ENCODE measurements at places on chromosomes 11 and 22. TPM values are rescaled to one million over a fixed set of nuclear protein-coding genes. Genes with fewer than 3 reads are reported as not detected.

DNA sequence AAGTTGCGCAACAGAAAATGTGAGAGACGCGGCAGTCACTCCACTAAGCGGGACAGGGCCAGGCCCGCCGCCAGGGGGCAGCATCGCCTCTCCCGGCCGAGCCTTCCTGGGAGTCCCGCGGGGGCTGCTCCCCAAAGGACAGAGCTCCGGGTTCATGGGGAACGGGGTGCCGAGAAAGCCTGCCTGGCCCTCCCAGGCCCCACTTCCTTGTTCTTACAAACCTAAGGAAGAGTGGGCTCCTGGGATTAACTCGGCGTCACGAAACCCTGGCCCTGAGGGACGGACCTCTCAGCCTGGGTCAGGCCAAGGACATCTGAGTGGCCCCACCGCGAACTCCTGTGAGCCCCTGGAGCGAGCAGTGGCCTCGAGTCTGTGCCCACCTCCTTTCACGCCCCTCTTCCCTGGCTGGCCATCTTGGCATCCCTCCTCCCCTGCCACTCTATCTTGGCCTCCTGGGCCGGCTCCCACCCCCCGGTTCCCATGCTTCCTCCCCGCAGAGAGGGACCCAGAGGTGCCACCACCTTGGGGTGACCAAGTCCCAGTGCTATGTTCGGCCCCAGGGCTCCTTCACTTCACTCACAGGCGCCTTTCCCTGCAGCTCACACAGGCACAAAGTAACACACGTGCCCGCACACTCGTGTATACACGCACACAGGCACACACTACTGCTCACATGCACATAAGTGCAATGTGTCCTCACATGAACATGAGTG lies 99.9 kb upstream of the FGF3 start:
- peaks cover 12% of the 10 kb centered on the region for H3K27me3 ChIP-seq
- DNase-seq: peak; percentile 38
- no peaks in the 10 kb centered on the region for H3K4me1 ChIP-seq
- H3K4me3 ChIP-seq: no peak overlapping the region
- no peaks in the 10 kb centered on the region for H3K36me3 ChIP-seq

TRIM49D1 gene
- total RNA-seq: not detected

HMOX1 gene
- total RNA-seq: 2.0 TPM

DNA sequence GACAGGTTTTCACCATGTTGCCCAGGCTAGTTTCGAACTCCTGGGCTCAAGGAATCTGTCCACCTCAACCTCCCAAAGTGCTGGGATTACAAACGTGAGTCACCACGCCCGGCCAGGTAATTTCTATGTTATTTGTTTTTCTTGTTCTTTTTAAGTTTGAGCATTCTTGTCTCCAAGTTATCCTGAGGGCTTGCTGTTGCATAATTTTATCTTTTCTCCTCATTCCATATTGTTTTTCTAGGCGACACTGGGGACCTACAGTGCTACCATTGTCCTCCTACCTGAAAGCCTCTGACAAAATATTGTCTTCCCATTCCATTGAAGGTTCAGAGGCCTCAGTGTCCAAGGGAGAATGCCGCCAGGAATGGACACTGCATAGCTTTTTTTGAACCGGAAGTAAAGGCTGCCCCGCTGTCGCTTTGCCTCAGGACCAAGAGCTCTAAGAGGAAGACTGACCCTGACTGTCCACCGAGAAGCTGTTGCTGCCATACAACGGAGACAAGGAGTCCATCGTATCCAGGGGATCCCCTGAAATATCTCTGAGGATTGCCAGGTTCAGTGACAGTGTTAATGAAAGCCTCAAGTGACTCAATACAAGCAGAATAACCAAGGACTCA lies 9.7 kb downstream of the AP5B1 start:
- no peaks in the 10 kb centered on the region for H3K27me3 ChIP-seq
- H3K4me1 ChIP-seq: peaks cover 8% of the 10 kb centered on the region
- no peak overlapping the region for H3K4me3 ChIP-seq
- no peak for DNase-seq
- H3K27ac ChIP-seq: no peak overlapping the region

DNA sequence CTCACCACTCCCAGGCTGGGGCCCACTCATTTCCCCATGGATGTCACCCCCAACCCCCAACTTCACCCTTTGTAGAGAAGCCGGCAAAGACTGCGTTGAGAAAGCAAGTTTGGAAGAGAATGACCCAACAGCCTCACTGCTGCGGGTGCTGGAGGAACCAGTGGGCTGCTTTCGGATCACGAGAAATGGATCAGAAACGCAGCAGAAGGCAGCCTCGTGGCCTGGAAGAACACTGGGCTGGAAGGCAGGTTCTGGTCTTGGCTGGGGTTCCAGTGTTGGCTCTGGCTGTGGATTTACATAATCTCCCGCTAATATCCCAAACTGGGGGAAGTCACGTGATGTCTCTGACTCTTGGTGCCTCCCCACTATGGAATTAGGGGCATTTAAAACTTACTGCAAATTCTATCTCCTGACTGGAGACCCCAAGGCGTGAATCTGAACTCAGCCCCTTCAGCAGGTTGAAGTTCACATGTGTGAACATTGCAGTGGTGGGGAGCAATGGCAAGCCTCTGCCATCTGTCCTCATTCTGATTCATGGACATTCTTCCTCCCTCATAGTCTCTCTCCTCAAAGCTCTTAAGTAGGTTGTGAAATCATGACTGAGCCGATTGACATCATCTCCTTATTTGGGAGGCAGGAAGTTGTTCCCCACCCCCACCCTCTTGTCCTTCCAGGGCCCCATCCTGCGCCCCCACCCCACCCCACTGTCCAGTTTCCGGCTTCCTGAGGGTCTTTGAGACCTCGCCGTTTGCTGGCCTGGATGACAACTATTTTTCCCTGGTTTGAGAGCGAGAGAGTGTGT lies 37.0 kb upstream of the TIMP3 start:
- H3K36me3 ChIP-seq: no peaks in the 10 kb centered on the region
- peaks cover 6% of the 10 kb centered on the region for H3K27me3 ChIP-seq
- H3K4me1 ChIP-seq: no peaks in the 10 kb centered on the region
- DNase-seq: no peak

- H3K27ac ChIP-seq: no peak overlapping the region
- H3K27me3 ChIP-seq: no peaks in the 10 kb centered on the region
- DNase-seq: no peak
- peaks cover 5% of the 10 kb centered on the region for H3K4me1 ChIP-seq
Measured at GRCh38 chr11:129698212-129698611, 117.4 kb upstream of the TMEM45B start.

All from activated T-helper 1 cell treated with anti-CD3 and anti-CD28 coated beads, Interleukin-12 subunit alpha, Interleukin-12 subunit beta, Interleukin-2, Interleukin-4 antibody, amounts not matched to agents 30 ng/mL and 10 ng/mL and 1 ng/mL, durations not matched to agents 14 hours and 24 hours and 36 hours (primary cell).